Muscle of leg (tissue), 16 donors: ENCODE measurements at places on chromosomes 13 and 19. TPM values are rescaled to one million over a fixed set of nuclear protein-coding genes. Genes with fewer than 3 reads are reported as not detected.

The BRME1 gene
- 6.1 TPM for polyA plus RNA-seq

The ATP12A gene
- not detected for polyA plus RNA-seq

The HSH2D gene
- polyA plus RNA-seq = 0.51 TPM

The SBK2 gene
- polyA plus RNA-seq = 3.7 TPM

The POU2F2 gene
- 1.5 TPM for polyA plus RNA-seq

The PRKD2 gene
- 21.1 TPM for polyA plus RNA-seq

The ZNF837 gene
- polyA plus RNA-seq = 2.0 TPM

The CD22 gene
- 0.75 TPM for polyA plus RNA-seq

The CD70 gene
- polyA plus RNA-seq = 0.49 TPM

The SERP2 gene
- polyA plus RNA-seq = 5.5 TPM

- peak; percentile 10 for DNase-seq
Measured at GRCh38 chr13:57734306-57734705, 102.8 kb downstream of the PCDH17 start.

- peak; percentile 4 for DNase-seq
Measured at GRCh38 chr13:77429320-77430142, 102.6 kb upstream of the MYCBP2 start.

GRCh38 chr19:8640402-8641004 is 10.1 kb downstream of the NFILZ start:
- peak; percentile 61 for DNase-seq

- DNase-seq = no peak
Measured at GRCh38 chr19:45862271-45862563, 730 bp downstream of the SYMPK start.

DNA sequence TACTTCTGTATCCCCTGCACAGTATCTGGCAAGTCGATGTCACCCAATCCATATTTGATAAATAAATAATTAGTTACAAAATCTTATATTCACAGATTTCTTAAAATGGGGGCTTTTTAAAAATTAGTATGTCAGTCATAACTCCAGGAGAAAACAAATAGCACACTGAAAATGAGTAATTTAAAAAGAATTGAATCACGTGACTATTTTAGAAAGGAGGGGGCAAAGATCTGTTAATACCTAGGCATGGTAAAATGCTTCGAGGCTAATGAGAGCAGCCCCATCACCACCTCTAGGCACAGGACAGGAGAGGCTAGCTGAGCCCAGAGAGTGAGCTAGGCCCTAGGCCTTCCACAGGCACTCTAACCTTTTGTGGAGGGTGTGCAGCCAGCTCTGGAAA is 94.7 kb downstream of the FREM2 start:
- DNase-seq = no peak

- DNase-seq = no peak
Measured at GRCh38 chr19:55777528-55777927, 8.6 kb downstream of the RFPL4AL1 start.

DNA sequence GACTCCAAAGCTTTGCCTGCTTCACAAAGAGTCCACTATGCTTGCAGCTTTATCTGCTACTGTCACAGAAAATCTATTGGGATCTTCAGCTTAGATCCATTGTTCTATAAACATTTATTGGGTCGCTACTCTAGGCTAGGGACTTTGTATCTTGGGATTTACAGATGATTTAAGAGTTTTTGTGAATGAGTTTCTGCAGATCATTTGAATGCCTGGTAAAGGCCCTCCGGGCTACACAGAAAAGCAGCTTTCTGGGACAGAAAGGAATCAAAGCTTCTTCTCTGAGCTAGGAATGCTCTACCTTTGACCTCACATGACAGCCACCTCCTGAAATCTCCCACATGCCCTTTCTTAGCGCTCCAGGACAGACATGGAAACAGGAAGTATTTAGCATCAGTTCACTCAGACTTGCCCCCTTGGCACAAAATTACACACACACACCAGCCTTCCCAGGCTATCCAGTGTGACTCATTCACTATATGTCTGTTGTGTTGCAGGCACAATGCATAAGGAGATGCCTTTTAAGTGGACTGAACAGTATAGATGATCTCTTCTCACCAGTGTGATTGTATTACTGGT is 492.4 kb downstream of the DACH1 start:
- DNase-seq = no peak

DNA sequence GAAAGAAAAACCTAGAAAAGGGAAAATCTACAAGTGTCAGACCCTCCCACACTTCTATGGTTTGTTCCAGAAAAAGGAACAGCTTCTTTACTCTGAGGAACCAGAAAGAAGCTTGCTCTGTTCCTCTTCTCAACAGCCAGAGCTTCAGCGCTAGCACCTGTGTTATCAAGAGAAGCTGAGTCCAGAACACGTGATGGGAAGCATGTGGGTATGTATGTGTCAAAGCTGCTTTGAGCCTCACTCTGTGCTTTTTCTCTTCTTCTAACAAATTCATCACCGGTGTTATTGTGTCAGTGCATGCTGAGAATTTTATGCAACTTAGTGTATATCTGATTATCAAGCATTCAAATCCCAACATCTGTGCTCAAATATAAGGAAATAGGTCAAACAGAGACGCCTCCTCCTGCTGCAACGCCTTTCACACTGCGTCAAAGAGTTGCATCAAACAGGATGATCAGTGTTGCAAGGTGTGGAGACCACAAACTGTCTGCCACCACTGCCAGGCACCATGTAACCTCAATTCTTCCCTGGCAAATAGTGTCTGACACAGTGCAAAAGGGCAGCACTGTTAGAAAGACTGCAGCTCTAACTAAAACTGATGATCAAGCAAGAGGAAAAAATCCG is 83.9 kb downstream of the LRRC63 start:
- peak; percentile 53 for DNase-seq

- no peak for DNase-seq
Measured at GRCh38 chr13:111539791-111540446, 219.5 kb downstream of the TEX29 start.

DNA sequence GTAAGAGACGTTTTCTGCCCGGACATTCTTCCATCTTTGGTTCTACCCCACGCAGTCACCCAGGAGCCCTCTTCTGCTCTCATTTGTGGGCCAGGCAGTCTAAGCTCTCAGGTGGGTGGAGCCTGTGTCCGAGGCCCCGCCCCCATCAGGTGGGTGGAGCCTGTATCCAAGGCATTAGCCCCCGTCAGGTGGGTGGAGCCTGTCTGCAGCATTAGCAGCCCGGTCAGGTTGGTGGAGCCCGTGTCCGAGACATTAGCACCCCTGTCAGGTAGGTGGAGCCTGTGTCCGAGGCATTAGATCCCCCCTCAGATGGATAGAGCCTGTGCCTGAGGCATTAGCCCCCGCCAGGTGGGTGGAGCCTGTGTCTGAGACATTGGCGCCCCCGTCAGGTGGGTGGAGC is 45.5 kb upstream of the C13orf46 start:
- DNase-seq = no peak

DNA sequence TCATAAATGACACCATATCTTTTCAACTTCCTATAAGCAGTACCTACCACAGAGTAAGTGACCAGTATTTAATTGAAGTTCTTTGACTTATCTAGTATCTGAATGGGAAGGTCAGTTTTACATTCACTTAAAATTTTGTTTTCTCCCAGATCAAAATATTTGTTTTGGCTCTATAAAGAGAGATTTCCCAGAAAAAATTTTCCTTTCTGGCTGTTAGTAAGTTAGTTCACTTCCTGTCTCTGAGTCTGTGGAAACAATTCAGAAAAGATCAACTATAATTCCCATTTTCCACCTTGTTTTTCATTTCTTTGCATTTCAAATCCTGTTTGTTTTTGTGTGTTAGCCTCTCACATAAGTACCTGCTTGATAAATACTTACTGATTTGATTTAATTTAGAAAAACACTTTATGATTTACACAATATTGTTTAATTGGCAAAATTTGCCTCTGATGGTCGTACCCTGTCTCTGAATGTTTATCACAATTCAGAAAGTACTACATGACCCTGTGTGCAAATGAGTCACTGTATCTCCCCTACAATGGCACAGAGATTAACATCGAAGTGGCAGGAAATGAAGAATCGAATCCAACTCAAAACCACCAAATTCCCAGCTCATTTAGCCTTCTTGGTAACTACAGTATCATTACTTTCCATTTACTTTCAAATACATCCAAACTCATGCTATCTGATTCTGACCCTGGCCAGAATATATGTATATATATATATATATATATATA is 15.4 kb upstream of the MED4 start:
- DNase-seq = peak; percentile 60

- no peak for DNase-seq
Measured at GRCh38 chr13:66461021-66461420, 769.1 kb downstream of the PCDH9 start.

- DNase-seq = peak; percentile 16
Measured at GRCh38 chr19:57559008-57559403, 657 bp downstream of the ZNF550 start.

DNA sequence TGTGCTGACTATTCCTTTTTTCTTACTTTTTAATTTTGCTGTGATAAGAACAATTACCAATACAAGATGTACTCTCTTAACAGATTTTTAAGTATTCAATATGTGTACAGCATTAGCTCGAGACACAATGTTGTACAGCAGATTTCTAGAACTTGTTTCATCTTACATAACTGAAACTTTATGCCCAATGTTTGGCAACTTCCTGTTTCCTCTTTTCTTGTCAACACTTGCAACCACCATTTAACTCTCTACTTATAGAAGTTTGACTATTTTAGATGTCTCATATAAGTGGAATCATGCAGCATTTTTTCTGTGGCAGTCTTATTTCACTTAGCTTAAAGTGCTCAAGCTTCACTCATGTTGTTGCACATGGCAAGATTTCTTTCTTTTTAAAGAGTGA is 1426.8 kb downstream of the SLITRK5 start:
- no peak for DNase-seq

GRCh38 chr13:31982540-31982939 is 49.0 kb upstream of the FRY start:
- peak; percentile 31 for DNase-seq

DNA sequence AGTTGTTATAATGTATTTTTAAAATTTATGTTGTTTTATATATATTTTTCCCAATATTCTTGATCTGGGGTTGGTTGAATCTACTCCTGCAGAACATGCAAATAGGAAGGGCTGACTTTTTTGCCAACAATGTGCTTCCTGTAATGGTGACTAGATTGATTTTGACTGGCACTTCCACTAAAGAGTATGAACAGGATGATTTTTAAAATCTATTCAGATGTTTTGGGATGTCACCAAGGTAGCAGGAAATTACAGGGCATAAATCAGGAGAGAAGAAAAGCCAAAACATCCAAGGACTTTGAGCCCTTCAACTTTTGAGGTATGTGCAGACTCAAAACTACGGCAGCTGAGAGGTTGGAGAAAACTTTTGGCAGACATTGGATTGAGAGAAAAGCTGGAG is 1047.6 kb downstream of the SLITRK5 start:
- no peak for DNase-seq

DNA sequence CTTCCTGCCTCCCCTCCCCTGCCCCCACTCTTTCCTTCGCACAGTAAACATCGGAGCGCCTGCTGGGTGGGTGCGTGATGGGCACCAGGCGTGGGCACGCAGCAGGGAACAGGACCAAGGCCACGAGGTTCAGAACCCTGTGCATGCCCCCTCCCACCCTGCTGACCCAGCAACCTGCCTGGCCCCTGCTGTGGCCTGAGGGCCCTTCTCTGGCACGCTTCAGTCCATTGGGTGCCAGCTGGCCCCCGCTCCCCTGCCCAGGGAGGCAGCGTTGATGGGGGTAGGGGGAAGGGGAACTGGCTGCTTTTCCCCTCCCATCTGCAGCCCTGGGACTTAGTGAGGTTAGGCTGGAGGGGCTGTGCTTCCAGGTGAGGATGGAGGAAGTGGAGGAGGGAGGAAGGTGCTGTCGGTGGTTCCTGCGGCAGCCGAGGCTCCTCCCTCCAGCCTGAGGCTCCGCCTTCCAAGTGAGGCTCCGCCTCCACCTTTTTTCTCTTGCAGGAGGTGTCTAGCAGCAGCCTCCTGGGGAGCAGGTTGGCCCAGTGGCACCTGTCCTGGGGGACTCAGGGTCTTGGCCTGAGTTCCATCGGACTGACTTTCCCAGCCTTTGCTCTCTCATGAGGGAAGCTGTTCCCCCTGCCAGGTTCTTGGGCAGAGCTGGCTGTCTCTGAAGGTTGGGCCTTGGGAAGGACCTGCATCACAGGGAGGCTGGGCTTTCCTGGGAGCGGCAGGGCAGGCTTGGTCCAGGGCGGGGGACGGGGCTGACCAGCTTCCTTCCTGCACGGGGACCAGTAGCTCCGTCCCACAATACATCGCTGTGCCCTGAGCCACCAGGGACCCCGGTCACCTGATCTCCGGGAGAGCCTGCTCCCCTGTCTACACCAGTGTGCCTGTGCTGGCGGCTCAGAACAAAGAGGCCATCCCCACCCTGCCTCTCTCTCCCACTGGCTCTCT is 7.3 kb downstream of the PIAS4 start:
- DNase-seq = no peak

DNA sequence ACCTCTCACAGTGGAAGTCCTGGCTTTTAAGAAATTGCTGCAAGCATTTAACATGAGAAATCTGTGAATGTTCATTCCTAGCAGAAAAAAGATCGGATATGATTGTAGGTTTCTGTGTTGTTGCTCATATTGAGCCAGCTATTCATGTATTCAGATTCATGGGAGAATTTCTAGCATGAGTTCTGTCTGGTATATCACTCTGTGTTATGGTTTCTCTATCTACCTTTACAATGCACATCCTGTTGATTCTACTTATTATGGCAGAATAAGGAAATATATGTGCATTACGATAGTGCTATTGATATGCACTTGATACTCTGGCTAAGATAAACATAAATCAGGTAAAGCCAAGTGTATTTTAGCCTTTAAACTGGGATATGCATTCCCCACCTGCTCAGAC is 138.2 kb downstream of the KCNRG start:
- peak; percentile 42 for DNase-seq

- no peak for DNase-seq
Measured at GRCh38 chr13:45332831-45333219, 8.2 kb downstream of the TPT1 start.

- peak; percentile 7 for DNase-seq
Measured at GRCh38 chr13:26255115-26255514, 1.2 kb downstream of the CDK8 start.

- no peak for DNase-seq
Measured at GRCh38 chr13:79051472-79051871, 354.6 kb downstream of the RBM26 start.

DNA sequence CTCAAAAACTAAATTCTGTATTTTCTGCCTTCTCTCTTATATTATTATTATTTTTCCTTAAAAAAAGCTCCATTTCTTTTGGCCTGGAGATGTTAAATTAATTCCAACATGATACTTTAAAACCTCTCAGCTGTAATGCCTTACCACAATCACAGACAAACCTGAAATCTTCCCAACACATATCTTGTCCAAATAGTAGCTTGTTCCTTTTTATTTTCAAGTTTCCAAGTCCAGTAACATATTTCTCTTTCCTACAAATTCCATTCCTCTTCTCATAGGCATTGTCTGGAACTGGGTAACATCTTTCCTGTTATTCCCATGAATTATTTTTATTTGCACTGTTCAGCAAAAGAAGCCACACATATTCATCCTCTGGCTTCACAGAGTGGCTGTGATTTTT is 137.0 kb downstream of the SLITRK6 start:
- DNase-seq = peak; percentile 90

GRCh38 chr13:27302643-27303262 is 32.1 kb downstream of the RASL11A start:
- no peak for DNase-seq
